Stimulated activated CD8-positive, alpha-beta memory T cell treated with anti-CD3 and anti-CD28 coated beads, Interleukin-12 subunit alpha, Interleukin-12 subunit beta, amount 100 ng/mL, for 4 hours (primary cell): ENCODE measurements at places on chromosomes 3 and 15.

GRCh38 chr3:136778865-136779264 lies 26.7 kb upstream of the STAG1 start:
- no peak for DNase-seq

DNA sequence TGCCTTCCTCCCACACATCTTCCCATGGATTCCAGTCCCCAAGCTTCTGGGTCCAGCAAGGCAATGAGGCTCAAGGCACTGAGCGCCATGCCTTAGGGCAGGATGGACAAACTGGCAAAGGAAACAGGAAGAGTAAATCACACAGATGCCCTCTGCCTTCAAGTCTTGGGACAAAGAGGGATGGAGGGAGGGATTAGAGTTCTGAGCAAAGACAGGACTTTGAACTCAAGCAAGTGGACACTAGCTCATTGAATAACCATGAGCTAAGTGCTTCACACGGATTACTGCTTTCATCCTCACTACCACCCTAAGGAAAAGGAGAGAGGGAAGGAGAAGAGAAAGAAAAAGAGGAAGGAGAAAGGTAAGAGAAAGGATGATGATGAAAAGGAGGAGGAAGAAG lies 7.6 kb upstream of the THBS1 start:
- no peak for DNase-seq

DNA sequence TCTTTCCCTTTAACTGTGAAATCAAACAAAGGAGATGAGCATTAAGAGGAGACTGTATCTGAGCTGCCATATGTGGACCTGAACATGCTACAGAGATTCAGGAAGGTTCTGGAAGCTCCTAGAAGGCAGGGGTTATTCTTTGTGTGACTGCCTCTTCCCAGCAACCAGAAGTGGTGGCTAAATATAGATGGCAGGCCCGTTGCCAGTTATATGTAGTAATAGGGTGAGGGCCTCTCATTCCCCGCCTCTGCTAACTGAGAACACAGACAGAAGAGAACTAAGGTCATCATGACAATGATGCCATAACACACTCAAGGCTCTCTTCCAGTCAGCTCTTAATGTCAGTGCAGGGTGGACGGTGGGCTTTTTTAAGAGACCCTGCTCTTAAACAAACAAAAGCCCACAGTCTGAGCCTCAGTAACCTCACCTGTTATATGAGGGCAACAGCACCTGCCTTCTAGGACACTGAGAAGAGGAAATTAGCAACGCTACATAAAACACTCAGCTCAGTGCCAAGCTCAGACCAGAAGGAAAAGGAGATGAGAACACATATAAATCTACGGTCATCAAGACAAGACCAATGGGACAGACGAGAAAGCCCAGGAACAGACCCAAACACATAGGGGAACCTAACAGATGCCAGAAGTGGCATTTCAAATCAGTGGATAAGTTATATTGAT lies 22.3 kb downstream of the CFAP92 start:
- no peak for DNase-seq

- no peak for DNase-seq
These were observed 90.3 kb upstream of the MEX3B start for GRCh38 chr15:82136120-82136519.

GRCh38 chr15:47194718-47195117 lies 522.6 kb upstream of the SEMA6D start:
- DNase-seq = no peak

GRCh38 chr15:38217191-38217595 lies 35.4 kb upstream of the SPRED1 start:
- DNase-seq = no peak

DNA sequence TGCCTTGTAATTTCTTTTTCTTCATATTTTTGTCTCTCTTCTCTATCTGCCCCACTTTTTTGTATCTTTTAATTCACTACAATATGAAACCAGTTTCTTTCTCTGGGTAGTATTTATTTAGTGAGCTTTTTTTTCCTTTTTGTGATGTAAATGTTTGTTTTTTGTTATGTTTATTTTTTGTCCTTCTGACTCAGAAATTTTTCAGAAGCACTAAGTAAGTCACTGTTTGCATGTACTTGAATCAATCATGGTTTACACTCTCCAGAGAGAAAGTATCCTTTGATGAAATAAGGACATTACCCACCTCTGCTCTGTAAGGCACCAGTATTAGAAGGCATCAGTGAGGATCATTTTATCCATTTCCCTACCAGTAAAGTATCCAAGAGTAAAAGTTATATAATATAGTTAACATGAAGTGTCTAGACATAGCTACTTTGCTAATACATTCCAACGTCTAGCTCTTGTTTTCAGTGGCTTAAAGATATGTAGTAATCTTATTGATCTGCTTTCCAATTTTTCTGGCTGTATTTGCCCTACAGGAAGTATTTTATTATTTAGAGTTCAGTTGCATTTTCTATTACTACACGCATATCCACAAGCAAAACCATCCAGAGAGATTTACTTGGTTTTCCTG lies 25.4 kb downstream of the FILIP1L start:
- DNase-seq = no peak

DNA sequence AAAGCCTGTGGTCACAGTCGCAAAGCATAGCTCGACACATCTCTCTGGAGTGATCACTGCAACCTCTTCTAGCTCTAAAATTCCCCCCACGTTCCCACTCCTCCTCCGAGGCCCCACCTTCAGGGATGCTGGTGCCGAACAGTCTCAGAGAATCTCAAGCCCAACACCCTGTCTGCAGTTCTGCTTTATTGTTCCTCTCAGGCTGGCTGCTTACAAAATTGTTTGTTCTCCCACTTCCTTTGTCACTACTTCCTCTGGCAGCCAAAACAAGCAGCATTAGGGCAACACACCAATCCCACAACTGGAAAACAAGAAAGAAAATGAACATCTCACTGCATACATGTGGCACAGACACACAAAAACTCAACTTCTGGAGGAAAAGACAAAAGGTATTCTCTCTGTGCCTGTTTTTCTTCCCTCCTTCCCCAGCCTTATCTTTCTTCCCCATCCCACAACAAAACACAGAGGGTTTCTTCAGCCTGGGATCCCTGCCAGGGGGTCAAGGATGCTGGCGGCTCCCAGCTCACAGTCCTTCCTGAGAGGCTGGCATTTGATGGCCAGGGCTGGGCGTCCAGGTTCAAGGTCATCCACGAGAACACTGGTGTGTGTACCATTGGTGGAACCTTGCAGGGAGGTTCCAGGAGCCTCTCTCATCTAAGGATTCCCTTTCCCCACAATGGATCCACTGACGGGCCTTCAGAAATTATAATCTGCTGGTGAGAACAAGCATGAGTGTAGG lies 108.4 kb downstream of the TMCO5A start:
- DNase-seq = no peak

- DNase-seq = no peak
These were observed 623.5 kb upstream of the TBL1XR1 start for GRCh38 chr3:177820683-177821316.

DNA sequence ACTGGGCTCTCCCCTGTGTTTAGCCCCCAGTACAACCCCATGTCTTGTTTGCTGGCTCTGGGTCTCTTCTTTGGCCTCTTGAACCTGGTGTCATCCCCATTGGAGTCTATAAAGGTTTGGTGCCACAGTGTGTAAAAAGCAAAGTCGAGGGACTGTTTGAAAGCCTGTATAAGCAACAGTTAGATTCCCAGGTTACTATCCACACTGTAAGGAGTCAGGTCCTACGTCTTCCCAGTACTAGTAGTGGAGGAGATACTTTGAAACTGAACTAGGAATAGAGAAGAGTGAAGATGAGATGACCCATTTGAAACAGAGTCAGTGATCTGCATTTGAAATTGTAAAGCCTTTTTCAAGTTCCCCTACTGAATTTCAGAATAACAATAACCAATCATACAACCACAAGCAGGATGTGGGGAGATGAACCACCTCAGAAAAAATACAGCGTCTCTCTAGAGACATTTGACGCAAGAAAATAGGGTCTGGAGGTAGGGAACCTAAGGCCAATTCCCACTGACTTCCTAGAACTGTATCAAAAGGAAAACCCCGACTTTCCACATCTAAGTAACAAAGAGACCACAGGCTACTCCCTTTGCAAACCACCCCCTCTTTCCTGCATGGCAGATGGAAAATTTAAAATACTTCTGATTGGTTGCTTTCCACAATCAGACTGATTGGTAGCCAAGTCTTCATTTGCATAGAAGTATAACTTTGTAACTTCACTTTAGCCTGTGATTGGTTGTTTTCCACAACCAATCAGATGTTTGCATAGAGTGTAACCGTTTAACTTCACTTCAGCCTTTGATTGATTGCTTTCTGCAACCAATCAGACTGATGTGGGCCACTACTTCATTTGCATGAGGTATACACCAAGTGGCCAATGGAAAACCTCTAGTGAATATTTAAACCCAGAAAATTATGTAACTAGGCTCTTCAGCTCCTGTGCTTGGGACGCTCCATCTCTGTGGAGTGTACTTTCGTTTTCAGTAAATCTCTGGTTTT lies 49.9 kb upstream of the NEDD4 start:
- no peak for DNase-seq

GRCh38 chr3:53921296-53921695 lies 29.6 kb upstream of the SELENOK start:
- DNase-seq = no peak

- no peak for DNase-seq
These were observed 4.5 kb downstream of the ESYT3 start for GRCh38 chr3:138438896-138439295.

- no peak for DNase-seq
These were observed 340 bp downstream of the TMEM44 start for GRCh38 chr3:194632809-194633348.

DNA sequence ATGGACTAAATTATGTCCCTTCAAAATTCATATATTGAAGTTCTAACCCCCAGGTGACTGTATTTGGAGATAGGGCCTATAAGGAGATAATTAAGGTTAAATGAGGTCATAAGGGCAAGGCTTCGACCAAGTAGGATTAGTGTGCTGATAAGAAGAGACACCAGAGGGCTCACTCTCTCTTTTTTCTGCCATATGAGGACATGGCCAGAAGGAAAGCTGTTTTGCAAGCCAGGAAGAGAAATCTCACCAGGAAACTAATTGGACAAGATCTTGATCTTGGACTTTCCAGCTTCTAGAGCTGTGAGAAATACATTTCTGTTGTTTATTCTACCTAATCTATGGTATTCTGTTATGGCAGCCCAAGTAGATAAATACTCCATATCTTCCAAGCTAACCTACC lies 503.6 kb upstream of the NAALADL2 start:
- DNase-seq = no peak

DNA sequence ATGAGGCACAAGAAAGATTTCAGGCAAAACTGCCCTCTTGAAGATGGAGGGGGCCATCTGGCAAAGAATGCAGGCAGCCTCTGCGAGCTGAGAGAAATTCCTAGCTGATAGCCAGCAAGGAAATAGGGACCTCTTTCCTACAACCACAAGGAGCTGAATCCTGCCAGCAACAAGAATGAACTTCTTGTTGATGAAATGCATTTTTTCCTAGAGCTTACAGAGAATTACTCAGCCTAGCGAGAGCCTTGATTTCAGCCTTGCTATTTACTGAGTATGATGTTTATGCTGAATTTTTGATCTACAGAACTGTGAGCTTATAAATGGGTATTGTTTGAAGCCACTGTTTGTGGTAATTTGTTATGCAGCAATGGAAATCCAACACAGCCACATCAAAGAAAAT lies 148.5 kb upstream of the NAALADL2 start:
- DNase-seq = no peak

GRCh38 chr3:32780735-32781210 lies 37.0 kb upstream of the TRIM71 start:
- DNase-seq = no peak

DNA sequence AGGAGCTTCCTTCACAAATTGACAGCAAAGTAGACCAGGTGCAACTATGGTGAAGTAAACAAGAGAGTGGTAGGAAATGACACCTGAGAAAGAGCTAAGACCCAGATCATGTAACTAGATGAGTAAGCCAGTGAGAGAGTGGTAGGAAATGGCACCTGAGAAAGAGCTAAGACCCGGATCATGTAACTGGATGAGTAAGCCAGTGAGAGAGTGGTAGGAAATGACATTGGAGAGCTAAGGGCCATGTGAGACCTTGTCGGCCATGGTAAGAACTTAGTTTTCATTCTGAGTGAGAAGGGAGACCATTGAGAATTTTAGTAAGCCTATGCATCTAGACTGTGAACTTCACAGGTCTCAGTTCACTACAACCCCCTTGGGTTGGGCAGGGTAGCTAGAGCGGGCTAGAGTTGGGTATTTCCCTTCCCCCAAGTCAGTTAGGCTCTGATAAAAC lies 5.4 kb upstream of the SENP7 start:
- no peak for DNase-seq

- no peak for DNase-seq
These were observed 258.1 kb downstream of the TIGIT start for GRCh38 chr3:114551770-114552526.

GRCh38 chr3:59277816-59278215 lies 228.0 kb upstream of the CFAP20DC start:
- DNase-seq = no peak

DNA sequence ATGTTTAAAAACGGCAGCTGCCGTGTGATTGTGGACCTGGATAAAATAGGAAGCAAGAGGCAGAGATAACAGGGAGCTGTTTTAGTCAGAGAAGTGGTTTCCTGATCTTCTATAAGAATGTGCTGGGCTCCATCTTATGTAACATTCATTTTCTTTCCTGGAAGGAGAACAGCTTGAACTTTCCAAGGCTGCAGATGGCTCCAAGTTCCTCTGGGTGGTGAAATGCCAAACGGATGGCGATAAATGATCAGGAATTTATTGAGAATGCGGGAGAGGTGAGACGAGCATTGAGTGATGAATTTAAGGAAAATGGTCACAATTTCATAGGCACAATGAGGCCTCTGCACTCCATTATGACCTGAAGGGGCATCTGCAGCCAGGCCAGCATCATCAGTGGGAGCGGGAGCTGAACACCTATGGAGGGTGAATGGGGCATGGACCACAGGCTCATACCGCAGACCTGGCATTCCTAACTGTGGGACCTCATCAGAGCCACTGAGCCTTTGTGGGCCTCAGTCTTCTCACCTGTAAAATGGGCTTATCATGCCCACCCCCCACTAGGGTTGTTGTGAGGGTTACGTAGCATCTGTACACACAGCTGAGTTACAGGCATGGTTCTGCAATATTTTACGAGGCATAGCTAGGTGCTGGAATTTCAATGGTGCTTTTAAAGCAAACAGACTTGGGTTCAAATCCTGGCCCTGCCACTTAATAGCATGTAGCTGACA lies 17.1 kb downstream of the MGLL start:
- no peak for DNase-seq

GRCh38 chr3:157248590-157249422 lies 88.9 kb upstream of the CCNL1 start:
- DNase-seq = no peak

DNA sequence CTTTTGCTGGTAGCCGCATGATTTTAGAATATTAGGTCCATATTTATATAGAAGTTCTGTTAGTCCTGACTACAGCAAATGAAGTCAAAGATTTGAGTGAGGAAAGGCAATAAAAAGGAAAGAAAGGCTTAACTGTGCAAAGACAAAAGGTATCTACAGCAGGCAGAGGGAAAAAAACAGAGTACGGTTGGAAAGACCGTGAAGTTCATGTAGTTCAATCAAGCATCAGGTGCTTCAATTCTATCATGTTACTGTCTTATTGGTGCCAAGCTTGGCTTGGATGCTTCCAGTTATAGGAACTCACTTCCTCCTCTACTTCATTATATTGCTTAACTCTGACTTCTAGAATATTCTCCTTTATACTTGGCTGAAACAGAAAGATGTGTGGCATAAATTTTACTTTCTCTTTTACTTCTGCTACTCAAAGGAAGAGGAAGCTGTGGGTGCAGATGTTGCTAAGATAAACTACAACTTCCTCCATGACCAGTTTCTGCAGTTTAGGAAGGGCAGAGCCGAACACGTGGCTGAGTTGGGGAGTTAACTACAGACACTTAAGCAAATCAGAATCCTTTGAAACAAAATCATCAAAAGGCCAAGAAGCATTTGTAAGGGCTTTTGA lies 72.6 kb upstream of the ZBED2 start:
- DNase-seq = peak; percentile 45

- DNase-seq = no peak
These were observed 57.6 kb upstream of the BBX start for GRCh38 chr3:107465064-107465631.
